ENCODE measurements at places on chromosomes 5 and 9. TPM values are rescaled to one million over a fixed set of nuclear protein-coding genes. Genes with fewer than 3 reads are reported as not detected.

DNA sequence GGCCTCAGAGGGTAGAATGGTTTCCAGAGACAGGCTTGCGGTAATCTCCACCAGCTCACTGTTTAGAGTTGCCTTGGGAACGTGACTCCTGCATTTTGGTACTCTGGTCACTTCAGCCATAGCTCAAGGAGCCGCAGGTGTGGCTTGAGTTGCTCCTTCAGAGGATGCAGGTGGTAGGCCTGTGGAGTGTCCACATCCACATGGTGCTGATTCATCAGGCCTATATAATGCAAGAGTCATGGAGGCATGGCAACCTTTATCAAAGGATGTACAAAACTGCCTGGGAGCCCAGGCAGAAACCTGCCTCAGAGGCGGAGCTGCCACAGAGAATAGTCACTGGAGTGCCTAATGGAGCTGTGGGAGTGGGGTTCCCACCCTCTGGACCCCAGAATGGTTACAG is 114.2 kb downstream of the ANXA1 start:
- DNase-seq = no peak

GRCh38 chr5:149635394-149635793 is 54.1 kb downstream of the ARHGEF37 start:
- no peak for DNase-seq

Gene UGT3A2
- total RNA-seq = 0.31 TPM

- DNase-seq = no peak
Observed at GRCh38 chr5:101608322-101608721, 687.8 kb downstream of the SLCO4C1 start.

DNA sequence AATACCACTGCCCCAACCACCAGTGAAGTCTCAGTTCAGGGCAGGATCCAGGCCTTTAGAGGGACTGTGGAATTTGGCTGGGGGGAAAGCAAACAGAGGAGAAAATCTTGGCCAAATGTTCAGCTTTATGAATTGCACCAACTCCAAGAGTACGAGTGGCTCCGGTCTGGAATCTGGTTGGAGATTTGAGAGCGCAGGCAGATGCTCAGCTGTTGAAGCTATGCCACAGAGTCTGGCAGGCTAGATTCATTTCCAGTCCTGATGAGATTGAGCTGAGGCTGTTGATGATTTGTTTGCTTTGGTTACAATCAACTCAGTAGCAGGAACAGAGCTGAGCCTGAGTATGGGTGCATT is 9.1 kb upstream of the HSPB3 start:
- no peak for DNase-seq

DNA sequence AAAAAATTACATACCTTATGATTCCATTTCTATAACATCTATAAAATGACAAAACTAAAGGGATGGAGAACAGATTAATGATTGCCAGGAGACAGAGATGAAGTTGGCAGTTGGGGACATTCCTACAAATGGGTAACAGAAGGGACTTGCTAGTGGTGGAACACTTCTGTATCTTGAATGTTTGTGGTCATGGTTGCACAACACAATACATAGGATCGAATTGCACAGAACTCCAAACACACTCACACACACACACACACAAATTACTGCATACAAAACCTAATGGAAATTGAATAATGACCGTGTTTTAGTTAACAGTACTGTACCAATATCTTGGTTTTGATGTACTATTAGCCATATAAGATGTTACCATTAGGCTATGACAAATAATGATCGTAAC is 330.7 kb upstream of the POU5F2 start:
- DNase-seq = no peak

DNA sequence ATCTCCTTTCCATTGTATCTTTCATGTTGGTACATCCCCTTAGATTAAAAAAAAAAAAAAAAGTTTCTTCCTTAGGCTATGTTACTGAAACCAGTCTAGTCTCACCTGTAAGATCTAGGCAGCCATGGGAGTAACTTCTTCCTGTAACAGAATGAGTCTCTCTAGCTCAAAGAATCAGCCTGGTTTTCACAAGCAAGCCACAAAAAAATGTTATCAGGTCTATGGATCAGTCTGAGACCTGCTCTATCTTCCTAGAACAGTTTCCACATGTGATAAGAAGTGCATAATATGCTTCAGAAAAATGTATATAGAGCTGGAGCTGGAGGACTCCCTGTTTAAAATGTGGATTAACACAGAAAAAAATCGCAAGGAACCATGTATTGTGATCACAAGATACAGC is 53.8 kb downstream of the ARRDC3 start:
- no peak for DNase-seq

Gene FOXD4L5
- total RNA-seq = 0.24 TPM

- DNase-seq = no peak
Observed at GRCh38 chr9:127595611-127596010, 16.5 kb upstream of the STXBP1 start.

DNA sequence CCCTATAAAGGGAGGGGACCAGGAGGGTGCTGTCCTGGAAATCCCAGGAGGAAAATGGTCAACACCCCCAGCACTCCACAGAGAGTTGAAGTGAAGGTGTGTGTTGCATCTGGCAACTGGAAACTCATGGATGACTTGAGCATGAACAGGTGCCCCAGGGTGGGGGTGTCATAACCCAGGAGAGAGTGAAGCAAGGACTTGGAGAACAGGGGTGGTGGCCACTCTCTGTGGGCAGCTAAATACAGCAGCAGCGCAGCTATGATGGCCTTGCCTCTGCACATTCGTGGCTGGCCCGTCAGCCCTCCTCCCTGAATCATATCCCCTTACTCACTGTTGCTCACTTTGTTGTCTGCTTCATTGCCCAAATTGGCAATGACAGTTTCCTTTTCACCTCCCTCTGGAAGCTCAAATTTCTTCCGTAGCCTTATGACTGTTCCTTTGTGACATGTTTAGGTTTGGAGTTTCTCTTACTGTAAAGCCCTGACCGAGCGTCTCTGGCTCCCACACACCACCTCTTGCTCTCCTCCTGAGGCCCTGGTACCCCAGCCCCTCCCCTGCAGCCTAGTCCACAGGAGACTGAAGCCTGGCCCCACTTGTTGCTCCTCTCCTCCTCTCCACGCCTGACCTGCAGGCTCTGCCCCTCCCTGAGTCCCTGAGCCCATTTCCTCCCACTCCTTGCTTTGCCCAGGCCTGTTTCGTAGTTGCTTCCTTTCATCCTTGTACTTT is 185.8 kb downstream of the CD180 start:
- DNase-seq = no peak

Gene ADRA1B
- total RNA-seq = 2.5 TPM

- no peak for DNase-seq
Observed at GRCh38 chr5:180360078-180360957, 7.2 kb upstream of the GFPT2 start.

DNA sequence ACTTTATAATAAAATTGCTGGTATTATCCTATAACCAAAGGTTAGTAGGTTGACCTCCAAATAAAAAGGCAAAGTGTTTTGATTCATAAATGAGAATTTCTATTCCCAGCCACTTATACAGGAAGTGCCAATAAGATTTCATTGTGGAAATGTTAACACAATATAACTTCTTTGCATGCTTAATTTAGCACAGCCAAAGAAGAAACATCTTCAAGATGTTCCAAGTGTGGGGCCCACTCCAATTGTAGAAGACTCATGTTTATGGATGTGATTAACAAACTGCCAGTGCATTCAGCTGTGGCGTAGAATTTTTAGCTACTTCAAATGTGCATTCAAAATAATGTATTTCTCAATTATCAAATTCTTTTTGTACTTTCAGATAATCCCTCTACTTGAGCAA is 402.3 kb downstream of the DEPDC1B start:
- DNase-seq = no peak

- DNase-seq = no peak
Observed at GRCh38 chr9:121751686-121752445, 100.4 kb downstream of the DAB2IP start.

Gene PFN3
- total RNA-seq = not detected

DNA sequence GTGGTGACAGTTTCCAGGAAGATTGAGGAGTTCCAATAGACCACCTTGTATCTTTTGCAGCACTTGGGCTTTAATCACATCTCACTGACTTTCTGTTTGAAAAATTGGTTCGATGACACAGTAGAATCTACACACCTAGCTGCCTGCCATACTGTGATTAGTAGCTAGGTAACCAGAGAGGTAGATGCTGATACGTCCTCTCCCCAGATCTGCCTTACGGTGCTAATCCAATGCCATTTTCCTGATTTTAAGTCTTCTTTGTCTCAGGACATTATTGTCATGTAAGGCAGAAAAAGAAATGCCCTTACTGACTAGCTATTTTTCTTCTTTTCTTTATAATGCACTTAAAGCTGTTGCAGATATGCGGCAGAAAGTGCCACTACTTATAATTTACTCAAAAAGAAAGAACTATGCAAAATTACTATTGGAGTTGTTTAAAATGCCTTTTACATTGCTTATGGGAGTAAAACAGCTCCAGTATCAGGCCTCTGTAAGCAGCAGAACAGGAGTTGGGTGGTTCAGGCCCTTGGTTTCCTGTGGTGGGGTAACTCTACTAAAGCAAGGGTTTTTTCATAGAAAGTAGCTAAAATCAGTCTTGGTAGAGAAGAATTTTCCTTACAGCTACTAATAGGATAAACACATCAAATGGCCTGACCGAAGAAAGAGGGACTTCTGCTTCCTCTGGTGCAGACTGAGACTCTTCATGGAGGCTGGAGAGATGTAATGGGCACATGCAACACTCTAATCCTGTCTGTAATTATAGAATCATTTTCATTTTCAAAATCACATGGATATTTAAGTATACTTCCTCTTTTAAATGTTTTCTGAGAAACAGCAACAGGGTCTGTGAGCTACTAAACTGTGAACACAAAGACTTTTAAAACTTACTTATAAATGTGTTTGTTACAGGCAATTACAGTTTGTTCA is 177.2 kb downstream of the MAPKAP1 start:
- no peak for DNase-seq
